GM23338 (cell line): ENCODE measurements at places on chromosomes 5 and 9.

DNA sequence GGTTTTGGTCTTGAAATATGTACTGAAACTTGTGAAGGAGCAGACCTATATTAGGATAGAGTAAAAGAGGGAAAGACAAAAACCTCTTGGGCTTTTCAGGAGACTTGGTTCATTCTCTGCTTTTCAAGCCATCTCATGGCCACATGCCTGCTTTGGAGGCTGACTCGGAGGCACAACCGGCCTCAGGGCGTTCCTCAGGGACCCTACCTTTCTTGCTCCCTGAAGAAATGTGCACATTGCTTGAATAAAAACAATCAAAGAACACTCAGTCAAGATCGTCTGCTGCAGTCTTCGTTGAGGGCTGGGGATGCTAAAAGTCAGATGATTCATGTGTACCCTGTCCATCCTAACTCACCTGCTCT is 994 bp downstream of the IRGM start:
- no peak for DNase-seq

DNA sequence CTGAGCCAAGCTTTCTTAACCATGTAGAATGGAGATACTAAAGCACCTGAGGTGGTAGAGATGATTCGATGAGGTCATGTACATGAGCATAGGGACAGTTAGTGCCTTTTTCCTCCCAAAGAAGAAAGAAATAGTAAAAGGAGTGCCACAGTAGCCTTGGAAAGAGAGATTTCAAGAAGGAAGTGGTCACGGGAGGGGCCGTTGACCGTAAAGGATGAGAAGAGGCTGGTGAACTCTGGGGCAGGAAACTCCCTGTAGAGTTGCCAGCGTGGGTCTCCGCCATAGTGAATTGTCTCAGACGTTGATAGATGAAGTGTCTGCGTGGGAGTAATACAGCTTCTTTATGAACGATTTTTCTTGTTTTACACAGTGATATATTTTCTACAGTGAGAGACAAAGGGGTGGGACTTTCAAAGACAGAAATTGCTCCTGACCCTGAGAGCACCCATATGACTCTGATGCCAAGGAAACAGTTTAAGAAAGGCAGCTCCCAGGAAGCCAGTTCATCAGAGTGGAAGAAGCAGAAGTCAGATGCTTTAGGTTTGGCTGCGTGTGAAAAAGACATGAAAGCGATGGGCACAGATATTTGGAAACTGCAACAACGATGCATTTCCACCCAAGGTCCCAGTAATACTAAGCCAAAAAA is 41.3 kb downstream of the UGCG start:
- no peak for DNase-seq

DNA sequence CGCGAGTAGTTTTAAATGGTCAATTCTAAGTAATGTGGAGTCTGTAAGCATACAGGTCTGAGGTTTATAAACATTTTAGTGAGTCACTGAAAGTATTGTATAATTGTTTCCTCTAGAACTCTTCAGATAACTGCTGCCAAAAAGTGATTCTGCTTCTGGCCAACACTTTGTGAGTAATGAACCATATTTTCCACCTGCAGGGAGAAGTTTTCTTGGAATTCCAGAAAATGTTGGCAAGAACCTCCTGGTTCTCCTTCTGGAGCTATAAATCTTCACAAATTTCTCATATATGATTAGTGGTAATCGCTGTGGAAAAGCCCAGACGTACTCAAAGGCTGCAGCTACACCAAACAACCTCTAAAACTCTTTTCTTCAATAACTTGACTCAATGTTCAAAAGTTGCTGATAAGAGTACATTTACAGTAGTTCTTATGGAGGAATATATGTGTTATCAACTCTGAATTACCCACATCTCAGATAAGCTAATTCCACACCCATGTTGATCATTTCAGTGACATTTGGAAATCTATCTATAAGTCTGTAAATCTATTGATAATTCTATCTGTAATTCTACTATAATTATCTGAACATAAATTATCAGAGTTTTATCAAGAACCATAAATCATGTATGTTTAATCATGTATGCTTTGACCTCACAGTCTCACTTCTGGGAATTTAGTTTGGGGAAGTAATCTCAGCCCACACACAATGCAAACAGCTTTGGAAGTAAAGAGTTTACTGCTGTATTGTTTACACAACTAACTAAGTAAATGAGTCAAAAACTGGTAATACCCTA is 74.1 kb downstream of the FNBP1 start:
- DNase-seq, result no peak

DNA sequence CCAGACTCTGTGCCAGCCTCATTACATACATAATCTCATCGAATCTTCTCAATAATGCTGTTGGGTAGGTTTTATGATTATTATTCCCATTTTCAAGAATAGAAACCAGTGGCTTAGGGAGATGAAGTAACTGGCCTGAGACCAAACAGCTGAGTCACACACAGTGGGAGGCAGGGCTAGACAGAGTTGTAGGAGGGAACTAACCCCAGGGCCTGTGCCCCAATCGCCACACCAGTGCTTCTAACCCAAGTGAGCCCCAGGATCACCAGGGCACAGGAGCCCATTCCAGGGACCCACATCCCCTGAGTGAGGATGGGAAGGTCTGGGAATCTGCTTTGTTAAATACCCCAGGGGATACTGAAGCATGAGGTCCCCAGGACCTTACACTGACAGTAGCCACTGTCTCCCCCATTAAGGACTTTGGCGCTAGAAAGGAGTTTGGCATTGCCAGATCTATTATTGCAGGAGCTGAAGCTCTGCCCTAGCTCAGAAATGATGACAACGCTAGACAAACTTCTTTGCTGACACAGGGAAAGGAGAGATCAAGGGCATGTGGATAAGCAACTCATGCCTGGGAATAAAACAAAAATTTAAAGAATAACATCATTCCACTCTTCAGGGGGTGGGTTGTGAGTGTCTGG is 63.8 kb upstream of the PPARGC1B start:
- no peak for DNase-seq

GRCh38 chr5:122599000-122599399 is 175.9 kb upstream of the SNX2 start:
- no peak for DNase-seq

GRCh38 chr5:173925449-173926071 is 37.4 kb downstream of the CPEB4 start:
- peak; percentile 64 for DNase-seq

DNA sequence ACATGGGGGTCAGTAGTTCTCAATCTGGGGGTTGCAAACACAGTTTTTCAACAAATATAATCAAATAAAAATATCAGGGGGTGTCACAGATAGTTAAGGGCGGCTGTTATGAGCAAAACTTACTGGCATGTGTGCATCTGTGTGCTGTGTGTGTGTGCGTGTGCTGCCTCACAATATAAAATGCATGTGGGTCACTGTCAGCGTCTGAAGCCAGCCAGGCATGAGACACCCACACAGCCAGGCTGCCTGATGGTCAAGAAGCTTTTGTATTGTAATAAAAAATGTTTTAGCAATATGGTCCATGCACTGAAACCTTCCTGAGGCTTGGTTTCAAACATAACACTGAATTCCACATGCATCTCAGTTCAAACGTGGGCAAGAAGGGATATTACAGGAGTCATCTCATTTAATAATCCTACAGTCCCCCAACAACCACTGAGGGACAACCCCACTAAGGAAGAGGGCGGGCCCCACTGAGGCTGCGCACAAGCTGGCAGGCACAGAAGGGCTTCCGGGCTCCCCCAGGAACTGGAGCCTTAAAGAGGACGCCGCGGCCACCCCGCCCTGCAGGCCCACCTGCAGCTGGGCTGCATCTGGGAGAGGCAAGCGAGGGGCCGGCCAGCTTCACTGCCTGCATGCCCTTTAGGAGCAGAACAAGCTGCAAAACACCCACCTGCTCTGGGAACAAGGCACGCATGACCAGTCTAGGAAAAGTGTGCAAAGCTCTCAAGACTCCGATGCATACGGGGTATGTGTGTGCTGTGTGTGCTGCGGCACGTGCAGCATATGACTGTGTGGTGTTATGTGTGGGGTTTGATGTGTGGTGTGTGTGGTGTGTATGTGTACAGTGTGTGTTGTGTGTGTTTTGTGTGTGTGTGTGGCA is 14.1 kb downstream of the SEMA4D start:
- DNase-seq, result no peak

DNA sequence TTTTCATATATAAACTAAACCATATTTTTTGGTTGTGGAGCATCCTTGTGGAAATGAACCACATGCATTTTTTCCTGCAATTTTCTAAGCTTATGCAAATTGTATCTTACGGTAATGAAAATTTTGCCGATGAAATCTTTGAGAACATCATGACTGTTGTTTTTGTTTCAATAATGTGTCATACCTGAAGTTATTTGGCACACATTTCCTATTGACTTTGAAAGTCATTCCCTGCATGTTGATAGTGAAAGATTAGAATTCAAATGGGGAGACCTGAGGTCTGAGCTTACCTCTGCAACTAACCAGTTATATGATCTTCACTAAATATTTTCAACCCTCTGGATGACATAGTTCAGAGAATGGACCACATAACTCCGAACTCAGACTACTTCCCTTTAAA is 88.5 kb downstream of the PRR16 start:
- DNase-seq, result no peak

- no peak for DNase-seq
Measured at GRCh38 chr9:137275588-137276472, 1.7 kb upstream of the TOR4A start.

DNA sequence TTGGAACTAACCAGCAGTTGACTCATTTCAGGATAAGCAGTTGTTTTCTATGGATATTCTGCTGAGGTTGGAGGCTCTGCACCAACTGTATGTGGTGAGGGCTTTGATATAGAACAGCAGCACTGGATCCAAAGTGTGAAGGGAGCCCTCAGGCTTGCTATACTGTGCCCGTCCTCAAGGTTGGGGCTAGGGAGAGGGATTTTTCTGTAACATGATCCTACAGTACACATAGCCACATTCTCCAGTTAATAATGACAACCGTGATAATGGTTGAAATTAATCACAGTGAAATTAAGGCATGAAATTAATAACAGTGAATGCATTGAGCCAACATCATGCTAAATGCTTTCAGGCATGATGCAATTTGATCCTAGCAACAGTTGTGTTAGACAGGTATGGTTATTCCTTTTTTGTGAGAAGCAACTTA is 36.7 kb downstream of the ARHGAP26 start:
- DNase-seq, result peak; percentile 36

GRCh38 chr5:178699681-178700253 is 30.7 kb downstream of the ZNF354A start:
- no peak for DNase-seq

GRCh38 chr5:66560371-66560770 is 35.8 kb upstream of the MAST4 start:
- DNase-seq, result no peak

- no peak for DNase-seq
Measured at GRCh38 chr5:170283296-170283695, 14.3 kb downstream of the LCP2 start.

GRCh38 chr9:128369024-128369706 is 2.0 kb upstream of the URM1 start:
- DNase-seq, result no peak

GRCh38 chr5:141349917-141350619 is at the start of gene PCDHGB1:
Gene PCDHGB1, plus strand, starts transcription at chr5:141350099. Its CDS starts 162 bp downstream, at chr5:141350261.
- peak; percentile 95 for DNase-seq

DNA sequence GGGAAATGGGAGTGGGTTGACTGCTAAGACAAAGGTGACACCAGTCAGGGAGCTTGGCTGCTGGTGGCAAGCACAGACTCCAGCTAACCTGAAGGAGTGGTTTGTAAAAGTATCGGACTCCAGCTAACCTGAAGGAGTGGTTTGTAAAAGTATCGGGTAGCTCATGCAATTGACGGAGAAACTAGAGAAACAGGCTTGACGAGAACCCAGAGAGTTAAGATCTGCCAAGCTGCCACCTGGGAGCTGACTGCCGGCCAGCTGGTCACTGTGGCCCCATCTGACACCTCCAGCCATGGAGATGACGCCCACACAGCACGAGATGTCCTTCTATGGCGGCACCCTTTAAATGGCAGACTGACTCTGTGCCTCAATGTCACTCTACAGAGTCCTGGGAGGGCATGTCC is 28.3 kb upstream of the CRB2 start:
- peak; percentile 41 for DNase-seq

DNA sequence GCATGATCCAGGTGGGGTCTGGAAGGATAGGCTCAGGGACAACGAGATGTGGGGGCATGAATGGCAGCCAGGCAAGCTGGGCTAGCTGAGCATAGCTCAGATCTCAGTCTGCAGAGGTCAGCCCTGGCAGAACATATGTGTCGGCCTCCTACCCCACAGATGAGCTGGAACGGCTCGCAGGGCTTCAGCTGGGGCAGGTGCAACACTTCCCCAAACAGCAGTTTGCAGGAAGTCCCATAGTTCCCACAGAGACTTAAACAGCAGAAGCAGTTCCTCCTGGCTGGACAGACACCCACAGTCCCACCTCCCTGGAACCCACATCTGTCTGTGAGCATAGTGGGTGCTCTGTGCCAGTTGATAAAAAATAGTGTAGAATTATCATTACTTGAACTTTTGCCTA is 404.6 kb downstream of the GADD45G start:
- DNase-seq, result no peak

DNA sequence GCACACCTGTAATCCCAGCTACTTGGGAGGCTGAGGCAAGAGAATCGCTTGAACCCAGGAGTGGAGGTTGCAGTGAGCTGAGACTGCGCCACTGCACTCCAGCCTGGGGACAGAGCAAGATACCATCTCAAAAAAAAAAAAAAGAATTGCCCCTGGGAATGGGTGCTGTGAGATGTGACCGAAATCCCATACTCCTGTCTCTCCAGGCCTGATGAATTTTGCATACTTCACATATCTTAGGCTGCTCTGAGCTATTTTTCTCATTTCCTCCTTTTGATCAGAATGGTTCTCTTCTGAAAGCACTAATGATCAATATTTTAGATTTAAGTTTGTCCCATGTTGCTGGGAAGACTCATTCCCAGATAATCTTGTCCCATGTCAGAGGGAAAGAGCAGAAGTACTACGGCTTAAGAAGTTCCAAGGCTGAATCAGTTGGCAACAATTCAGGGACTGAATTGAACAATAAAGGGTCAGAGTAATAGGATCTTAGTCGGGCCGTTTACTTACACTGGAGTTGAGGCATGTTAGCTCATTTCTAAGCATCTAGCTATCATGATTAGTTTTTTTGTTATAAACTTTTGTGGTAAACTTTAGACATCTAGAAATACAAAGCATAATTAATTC is 44.2 kb upstream of the TENT2 start:
- no peak for DNase-seq

- DNase-seq, result peak; percentile 47
Measured at GRCh38 chr5:149961957-149962409, 1.4 kb downstream of the SLC26A2 start.

GRCh38 chr9:129362287-129363000 is 184.4 kb upstream of the IER5L start:
- no peak for DNase-seq

DNA sequence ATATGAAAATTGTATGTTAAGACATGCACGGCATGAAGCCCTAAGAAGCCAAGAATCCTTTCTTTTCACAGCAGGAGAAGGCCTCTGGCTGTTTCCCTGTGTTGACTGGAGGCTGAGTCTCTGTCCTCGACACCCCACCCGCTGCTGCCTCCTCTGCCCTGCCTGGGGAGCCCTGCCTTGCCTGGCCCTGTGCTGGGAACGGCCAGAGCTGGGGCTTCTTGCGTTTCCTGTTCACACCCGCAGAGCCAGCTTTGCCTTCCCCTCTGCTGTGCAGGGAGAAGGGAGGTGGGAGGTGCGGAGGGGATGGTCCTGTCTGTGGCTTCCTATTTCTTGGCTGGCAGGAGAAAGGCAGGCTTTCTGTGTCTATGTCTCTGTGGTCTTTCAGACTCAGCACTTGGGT is 6.9 kb upstream of the GMCL2 start:
- DNase-seq, result no peak
